Activated CD4-positive, alpha-beta T cell treated with anti-CD3 and anti-CD28 coated beads, Interleukin-2, Interleukin-4, amounts not matched to agents 100 ng/mL and 50 ng/mL, durations not matched to agents 16 hours and 8 hours (primary cell): ENCODE measurements at places on chromosomes 7 and 10.

GRCh38 chr7:135855846-135856245, 107.2 kb upstream of the FAM180A start:
- DNase-seq = no peak

DNA sequence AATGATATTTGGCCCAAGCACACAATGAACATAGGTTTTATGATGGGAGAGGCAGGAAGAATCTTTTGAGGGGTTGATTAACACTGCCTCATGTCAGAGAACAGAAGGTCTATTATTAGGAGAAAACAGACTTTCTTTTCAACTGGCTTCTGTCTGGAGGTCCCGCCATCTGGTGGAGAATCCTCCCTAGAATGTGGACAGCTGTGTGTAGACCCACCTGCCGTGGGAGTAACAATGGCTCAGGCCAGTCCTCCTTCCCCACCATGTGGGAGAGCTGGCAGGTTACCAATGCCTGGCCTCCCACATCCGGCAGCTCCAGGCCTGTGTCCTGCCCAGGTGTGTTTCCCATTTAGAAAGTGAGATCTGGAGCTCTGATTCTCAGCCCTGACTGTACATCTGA, 70.4 kb upstream of the AOAH start:
- DNase-seq = no peak

DNA sequence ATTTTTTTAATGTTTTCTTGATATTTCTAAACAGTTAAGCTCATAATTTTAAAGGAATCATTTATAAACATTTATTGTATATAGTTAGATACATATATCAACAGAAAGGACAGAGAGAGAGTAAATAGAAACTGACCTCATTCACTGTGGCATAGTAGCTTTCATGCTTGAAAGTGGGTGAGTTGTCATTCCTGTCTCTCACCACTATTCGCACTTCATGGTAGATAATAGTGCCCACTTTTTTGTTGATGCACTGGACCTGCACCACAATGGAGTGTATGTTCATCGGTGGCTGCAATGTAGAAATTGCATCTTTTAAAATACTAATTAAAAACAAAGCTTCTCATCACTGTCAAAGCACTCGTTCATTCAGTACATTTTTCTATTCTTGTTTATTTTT, 432.0 kb downstream of the PCDH15 start:
- no peak for DNase-seq

DNA sequence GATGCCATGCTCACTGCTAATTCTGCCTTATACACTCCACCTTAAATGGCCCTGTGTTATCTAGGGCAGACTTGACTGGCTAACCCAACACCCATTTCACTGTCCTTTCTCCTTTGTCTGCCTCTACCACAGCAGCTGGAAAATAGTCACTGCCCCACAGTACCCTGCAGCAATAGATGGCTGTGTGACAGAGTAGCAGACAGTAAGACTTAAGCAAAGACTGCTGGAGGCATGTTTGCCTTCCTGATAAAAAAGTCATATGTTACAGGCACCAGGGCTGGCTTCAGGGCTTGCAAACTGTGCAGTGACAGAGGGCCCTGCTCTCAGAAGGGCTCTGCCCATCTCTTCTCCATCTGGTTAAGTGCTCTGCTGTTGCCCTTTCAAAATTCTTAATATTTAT, 332.6 kb upstream of the GHITM start:
- DNase-seq = no peak

GRCh38 chr10:81920213-81920829, 45.3 kb downstream of the NRG3 start:
- peak; percentile 7 for DNase-seq

DNA sequence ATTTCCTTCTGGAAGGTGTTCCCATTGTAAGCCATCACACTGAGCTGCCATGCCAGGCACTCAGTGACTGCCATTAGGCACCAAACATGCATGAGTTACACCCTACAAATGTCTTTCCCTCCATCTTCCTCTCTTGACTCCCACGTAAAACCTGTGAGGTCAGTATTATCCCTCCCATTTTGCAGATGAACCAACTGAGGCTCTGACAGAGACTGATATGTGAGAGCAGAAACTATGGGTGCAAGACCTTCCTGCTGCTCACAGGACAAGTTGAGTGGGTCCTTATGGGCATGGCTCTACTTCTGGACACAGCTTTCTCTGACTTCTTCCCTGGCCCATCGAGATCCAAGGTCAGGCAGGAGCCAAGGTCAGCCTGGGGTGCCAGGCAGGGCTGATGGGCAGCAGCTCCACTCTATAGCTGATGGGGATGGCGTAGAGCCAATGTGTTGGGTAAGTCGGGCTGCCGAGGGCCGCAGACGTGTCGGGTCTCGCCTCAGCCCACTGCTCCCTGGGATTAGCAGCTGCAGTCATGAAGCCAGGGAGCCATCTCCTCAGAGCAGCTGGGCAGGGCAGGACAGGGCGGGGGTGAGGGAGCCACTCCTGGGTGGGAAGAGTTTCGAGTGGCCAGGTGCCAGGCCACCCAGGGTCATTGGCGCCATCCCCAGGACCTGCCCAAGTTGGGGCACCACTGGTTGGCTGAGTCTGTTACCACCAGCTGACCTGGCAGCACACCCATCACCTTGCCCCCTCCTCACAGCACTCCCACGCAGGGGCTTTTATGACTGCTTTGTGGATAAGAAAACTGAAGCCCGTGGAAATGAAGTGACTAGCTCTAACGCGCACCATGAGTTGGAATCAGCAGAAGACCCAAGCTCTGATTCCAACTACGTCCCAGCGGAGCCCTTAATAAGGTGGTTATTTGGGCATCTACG, 117.8 kb upstream of the ZMIZ1 start:
- DNase-seq = no peak

- no peak for DNase-seq
Measured at GRCh38 chr7:121484089-121484763, 88.1 kb upstream of the FAM3C start.

- DNase-seq = no peak
Measured at GRCh38 chr10:99328579-99329303, 415 bp upstream of the CNNM1 start.

DNA sequence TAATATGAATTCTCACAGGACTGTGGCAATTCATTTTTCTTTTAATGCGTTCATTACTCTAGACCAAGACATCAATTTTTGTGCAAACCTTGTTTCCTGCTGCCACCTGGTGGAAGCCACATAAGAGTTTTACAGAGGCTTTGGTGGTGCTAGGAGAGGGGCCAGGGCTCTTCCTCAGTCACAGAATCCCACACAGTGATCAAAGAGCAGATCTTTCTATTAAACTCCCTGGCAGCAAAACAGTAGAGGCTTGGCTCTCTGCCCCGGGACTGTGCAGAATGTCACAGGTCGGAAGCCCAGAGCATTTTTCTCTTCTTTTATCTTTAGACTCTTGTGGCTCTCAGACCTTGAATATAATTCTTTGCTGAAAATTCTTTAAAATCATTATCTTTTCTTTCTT, 506.4 kb upstream of the C7orf33 start:
- DNase-seq = peak; percentile 22

DNA sequence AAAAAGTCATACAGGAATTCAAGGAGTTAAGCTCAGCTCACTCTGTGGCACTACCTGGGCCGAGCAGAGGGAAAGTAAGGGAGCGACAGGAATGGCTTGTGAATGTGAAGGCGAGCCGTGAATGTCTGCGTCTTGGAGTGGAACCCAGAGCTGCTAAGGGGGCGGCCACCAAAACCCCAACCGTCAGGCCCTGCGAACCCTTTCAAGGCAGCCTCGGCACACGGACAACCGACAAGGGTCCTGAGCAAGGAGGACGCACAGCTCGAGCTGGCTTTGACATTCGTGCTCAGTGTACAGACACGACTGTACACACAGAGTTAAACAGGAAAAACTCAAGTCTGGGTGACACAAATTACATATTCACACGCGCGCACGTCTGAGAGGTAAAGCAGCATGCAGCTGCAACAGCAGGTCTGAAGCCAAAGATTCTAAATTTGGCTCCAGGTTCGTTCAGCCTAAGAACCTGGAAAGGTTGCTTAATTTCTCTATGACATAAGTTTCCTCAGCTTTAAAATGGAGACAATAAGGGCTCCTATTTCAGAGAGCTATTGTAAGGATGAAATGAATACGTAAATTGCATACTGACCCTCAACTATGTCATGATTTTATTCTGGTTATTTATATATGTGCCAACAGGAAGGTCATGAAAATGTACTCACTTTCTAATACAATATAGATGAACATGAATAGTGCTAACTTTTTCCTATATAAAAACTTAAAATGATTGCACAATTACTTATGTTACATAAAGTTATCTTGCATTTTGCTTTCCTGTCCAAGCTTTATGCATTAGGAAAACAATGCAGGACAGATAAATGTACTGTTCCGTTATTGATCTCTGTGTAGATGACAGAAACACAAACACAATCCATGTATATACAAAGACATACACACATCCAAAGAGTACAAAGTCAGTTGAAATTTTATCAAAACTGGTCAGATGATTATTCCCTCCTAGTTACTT, 192.9 kb downstream of the ZMYND11 start:
- no peak for DNase-seq

- DNase-seq = peak; percentile 54
Measured at GRCh38 chr10:28241741-28242399, 61.0 kb downstream of the MPP7 start.

- DNase-seq = no peak
Measured at GRCh38 chr7:46681865-46682503, 760.9 kb upstream of the IGFBP3 start.

DNA sequence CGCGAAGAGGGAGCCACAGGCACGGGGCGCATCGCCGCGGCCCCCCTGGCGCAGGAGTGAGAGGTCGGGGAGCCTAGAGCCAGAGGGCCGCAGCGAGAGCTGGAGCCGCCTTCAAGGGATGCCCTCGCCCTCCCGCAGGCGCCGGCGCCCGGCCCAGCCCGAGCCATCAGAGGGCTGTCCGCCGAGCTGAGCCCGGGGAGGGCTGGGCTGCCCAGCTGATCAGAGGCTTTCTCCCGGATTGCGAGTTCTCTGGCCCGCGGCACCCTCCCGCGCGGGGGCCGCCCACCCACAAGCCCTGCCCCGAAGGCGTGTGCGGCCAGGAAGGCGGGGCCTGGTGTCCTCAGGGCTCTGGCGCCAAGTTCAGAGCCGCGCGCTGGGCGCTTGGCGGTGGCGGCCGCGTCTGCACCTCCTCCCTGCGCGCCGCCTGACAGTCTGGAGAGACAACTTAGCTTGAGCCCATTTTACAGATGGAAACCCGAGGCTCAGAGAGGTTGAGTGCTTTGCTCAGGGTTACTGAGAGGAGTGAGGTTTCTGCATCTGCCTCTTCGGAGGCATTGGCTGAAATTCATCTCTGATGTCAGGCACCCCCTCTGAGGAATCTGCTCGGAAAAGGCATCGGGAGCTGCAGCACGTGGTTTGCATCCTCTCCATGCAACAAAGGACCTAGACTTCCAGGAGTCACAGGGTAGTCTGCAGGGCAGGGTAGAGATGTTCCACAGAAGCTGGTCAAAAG, 3.8 kb upstream of the ANTXRL start:
- peak; percentile 42 for DNase-seq

GRCh38 chr7:70344726-70345125, 746.5 kb downstream of the AUTS2 start:
- DNase-seq = no peak

DNA sequence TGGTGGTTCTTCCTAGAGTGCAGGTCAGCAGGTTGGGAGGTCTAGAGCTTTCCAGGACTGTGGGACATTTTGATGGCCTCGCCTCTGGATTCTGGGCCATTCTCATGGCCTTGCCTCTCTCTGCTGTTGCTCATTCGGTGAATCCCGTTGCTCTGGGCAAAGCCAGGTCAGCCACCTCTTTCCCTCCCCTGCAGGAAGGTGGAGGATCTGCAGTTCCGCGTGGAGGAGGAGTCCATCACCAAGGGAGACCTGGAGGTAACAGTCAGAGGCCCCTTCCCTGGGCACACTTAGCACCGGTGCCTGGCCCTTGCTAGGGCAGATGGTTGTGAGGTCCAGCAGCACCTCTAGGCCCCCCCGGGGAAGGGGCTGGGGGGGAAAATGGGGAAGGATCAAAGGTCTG, 74.9 kb downstream of the CLIP2 start:
- no peak for DNase-seq

GRCh38 chr7:87027900-87028299, 31.6 kb downstream of the ELAPOR2 start:
- no peak for DNase-seq

DNA sequence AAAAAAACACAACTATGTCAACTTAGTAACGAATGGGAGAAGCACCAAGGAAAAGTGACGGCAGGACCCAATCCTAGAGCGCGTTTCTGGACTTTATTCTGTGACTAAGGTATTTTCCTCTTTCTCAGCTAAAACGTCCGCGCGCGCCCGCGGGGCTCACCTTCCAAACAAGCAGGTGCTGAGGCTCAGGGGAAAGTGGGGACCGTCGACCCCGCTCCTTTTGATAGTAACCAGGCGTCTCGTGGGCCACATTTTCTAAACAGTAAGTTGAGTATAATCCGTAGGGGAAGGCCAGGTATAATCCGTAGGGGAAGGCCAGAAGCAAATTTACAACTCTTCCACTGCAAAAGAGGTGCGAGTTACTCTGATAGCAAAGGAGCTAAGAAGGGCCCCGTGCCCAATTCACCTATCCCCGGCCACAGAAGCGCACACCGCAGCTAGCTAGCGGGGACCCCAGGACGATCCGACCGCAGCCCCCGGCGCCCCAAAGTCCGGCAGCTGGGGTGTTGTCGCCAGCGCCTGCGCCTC, 743 bp downstream of the MKI67 start:
- no peak for DNase-seq

DNA sequence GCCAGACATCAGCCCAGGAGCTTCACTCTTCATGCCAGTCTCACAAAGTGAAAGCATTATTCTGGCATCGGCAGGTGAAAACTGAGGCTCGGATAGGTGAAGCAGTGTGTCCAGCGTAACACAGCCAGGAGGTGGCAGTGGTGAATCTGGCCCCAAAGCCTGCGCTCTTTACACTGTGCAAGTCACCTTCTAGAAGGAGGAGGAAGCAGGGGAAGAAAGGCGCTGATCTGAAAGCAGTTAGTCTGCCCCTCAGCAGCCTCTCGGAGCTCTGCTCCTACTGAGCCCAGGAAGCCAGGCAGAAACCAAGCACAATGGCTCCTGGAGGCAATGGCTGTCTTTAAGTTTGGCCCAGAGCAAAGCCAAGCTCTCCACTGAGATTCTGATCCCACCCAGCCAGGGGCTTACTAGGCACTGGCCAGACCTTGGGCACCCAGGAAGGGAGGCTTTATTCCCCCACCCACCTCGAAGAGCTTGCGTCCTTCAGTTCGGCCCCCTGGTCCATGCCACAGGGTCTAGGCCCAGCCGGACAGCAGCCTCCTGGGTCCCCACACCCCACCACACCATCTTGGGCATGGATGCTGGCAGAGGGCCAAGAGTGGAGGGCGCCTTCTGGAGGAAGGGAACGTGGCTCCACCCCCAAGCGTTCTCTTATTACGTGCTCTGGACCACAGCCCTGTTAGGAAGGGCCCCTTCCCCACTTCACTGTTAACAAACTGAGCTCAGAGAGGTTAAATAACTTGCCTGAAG, 104.5 kb downstream of the GRID1 start:
- DNase-seq = peak; percentile 12

- DNase-seq = peak; percentile 51
Measured at GRCh38 chr10:6108631-6109443, 20.0 kb downstream of the RBM17 start.

GRCh38 chr7:123916240-123916724, 8.8 kb upstream of the SPAM1 start:
- peak; percentile 2 for DNase-seq

GRCh38 chr7:27106181-27106900, 3.9 kb upstream of the HOXA2 start:
- no peak for DNase-seq
